Hippocampal formation (tissue), 2 donors: ENCODE measurements at places on chromosomes 3 and 15.

- DNase-seq, result peak; percentile 81
These were observed 2.8 kb upstream of the BCL6 start for GRCh38 chr3:187748050-187748481.

GRCh38 chr3:193711964-193712598 lies 119.1 kb downstream of the OPA1 start:
- DNase-seq, result no peak

GRCh38 chr3:19799887-19800286 lies 134.1 kb downstream of the EFHB start:
- no peak for DNase-seq

- DNase-seq, result no peak
These were observed 148.1 kb upstream of the SLC24A5 start for GRCh38 chr15:47972738-47973137.

DNA sequence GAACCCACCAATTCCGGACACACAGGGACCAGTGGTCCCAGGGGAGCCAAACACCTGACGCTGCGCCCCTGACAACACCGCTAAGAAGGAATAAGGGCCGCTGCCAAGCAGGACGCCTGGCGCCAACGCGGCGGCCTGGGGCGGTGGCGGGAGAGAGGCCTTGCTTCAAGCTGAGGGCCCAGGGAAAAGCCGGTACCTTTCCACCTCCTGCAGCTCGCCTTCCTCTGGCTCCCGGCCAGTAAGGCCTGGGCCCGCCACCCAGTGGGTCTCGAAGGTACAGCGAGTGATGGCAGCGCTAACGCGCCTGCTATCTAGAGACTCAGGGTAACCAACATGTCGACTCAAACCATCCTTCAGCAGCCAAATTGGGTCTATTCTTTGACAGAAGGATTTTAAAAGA lies 1074.1 kb downstream of the SI start:
- DNase-seq, result no peak

GRCh38 chr3:50237133-50237651 lies 1.2 kb downstream of the GNAI2 start:
- no peak for DNase-seq

- no peak for DNase-seq
These were observed 34.8 kb downstream of the MCCC1 start for GRCh38 chr3:183064475-183064874.

DNA sequence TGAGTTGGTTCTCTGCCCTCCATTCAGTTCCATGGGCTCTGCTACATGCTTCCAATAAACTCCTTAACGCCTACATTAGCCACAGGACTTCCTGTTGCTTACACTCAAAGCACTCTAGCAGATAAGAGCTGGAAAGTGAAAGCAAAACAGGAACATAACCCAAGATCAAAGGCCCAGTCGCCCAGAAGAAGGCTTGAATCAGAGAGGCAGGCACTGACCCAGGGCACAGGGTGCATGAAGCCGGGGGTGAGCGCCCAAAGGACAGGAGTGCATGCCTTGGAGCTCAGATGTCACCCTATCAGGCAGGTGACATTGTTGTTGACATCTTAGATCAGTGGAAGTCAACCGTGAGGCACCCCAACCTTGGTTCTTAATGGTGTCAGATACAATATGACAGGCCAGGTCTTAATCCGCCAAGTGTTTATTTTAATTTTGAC lies 235.1 kb downstream of the UACA start:
- DNase-seq, result no peak

DNA sequence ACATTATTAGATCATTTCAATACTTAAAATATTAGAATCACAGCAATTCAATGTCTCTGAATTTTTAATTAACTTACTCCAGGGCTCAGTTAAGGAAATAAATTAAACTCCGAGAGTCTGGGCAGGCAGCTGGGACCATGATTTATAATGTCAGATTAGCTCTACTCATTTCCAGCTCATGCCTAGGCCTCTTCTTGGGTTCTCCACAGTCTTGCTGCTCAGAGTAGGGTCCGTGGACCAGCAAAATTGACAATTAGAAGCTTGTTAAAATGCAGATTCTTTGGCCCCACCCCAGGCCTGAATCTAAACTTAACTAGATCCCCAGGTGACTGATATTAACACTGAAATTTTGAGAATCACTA lies 28.2 kb downstream of the ADAMTS9 start:
- no peak for DNase-seq
